ENCODE measurements at places on chromosomes 2 and 18.
A peak's percentile ranks its signal among the peaks of the same experiment; 100 is the strongest.

- no peak for DNase-seq
Measured at GRCh38 chr2:164888592-164888991, 47.0 kb upstream of the COBLL1 start.

DNA sequence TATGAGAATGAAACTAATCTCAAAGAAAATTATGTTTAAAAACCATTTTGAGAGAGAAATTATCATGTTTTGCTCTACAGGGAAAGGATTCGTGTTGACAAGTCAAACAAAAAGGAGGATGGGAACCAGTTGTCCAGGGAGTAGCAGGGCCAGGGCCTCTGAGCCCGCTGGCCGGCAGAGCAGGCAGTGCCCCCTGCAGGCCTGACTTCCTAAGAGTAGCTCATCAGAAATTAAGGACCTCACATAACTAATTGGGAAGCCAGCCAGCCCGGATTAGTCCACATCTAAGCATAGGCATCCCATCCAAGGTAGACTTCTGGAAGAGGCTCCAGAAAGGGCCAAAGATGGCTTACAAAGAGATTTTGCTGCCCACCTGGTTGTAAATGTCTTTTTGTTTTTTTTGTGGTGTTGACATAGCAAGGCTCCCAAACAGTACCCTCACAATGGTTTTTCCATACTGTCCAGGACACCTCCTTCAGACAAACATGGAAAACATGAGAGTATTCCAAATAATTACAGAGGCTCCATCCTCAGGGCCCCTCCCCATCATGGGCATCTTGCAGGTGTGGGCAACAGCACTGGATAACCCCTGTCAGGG lies 241.2 kb upstream of the TANK start:
- peak; percentile 31 for DNase-seq

DNA sequence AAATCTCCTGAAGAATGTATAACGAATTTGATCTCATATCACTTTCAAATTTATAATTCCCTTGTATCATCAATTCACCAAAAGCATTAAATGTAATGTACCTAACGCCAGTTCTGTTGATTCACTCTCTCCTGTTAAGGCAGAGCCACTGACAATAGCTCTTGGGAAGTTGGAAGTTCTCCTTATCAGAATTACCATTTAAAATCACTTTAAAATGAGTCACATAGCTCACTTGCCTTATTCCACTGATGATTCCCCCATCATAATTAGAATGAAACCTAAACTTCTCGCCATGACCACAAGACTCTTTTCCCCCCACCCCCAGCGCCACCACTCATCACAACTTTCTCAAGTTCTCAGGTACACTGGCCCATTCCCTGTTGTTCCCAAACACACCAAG lies 117.1 kb downstream of the PID1 start:
- DNase-seq: no peak

- DNase-seq: no peak
Measured at GRCh38 chr2:186592137-186592875, 2.5 kb downstream of the ITGAV start.
